T-helper 1 cell treated with Interleukin-12 subunit alpha and Interleukin-12 subunit beta and Interleukin-4 antibody, amounts not matched to agents 30 ng/mL and 1 ng/mL, for 36 hours (primary cell): ENCODE measurements at places on chromosomes 2 and 18. TPM values are rescaled to one million over a fixed set of nuclear protein-coding genes. Genes with fewer than 3 reads are reported as not detected.

The LINC00305 gene
- not detected in 2 replicates for total RNA-seq

The LIPG gene
- total RNA-seq: not detected in 2 replicates

The ALPP gene
- total RNA-seq: not detected in 2 replicates

The CPLX4 gene
- not detected in 2 replicates for total RNA-seq

The CERKL gene
- total RNA-seq: 0.07 TPM in 1 of 2 replicates, not detected in the other

The IL36A gene
- 0.32 and 0.49 TPM in 2 replicates for total RNA-seq

The ACMSD gene
- total RNA-seq: not detected in 2 replicates

The CAPN13 gene
- not detected in 2 replicates for total RNA-seq

The WNT6 gene
- not detected in 2 replicates for total RNA-seq

The TMEM178A gene
- total RNA-seq: not detected in 2 replicates

The ATP9B gene
- 27.7 and 31.7 TPM in 2 replicates for total RNA-seq

The ARHGAP28 gene
- total RNA-seq: not detected in 2 replicates

The SKOR2 gene
- total RNA-seq: not detected in 2 replicates

The UGT1A4 gene
- not detected in 2 replicates for total RNA-seq

The GRHL1 gene
- total RNA-seq: 1.1 and 1.8 TPM in 2 replicates

The SLC9A2 gene
- not detected in 2 replicates for total RNA-seq

The TUBB8B gene
- not detected in 2 replicates for total RNA-seq

The CFC1 gene
- total RNA-seq: not detected in 2 replicates

The ANKRD30B gene
- total RNA-seq: not detected in 2 replicates

The UPP2 gene
- 0.07 TPM in 1 of 2 replicates, not detected in the other for total RNA-seq

The NBAS gene
- total RNA-seq: 34.8 and 38.7 TPM in 2 replicates

The RAX gene
- total RNA-seq: not detected in 2 replicates

The CAB39 gene
- total RNA-seq: 255 and 256 TPM in 2 replicates

The CIDEA gene
- not detected in 2 replicates for total RNA-seq

The ANKRD62 gene
- total RNA-seq: not detected in 2 replicates

The ZNF396 gene
- total RNA-seq: 0.54 and 0.66 TPM in 2 replicates

The FMNL2 gene
- total RNA-seq: 1.6 and 2.0 TPM in 2 replicates

The DPYSL5 gene
- 0.05 and 0.10 TPM in 2 replicates for total RNA-seq

The MRPL33 gene
- total RNA-seq: 33.4 and 39.1 TPM in 2 replicates

The C2orf66 gene
- 1.2 and 1.8 TPM in 2 replicates for total RNA-seq

The MCFD2 gene
- total RNA-seq: 48.9 and 49.2 TPM in 2 replicates

The PREB gene
- total RNA-seq: 81.2 and 82.7 TPM in 2 replicates

The SLC11A1 gene
- 0.32 and 0.34 TPM in 2 replicates for total RNA-seq

The NETO1 gene
- not detected in 2 replicates for total RNA-seq

The TEX44 gene
- total RNA-seq: not detected in 2 replicates

The RNF152 gene
- 0.05 and 0.10 TPM in 2 replicates for total RNA-seq

The GPR75 gene
- 3.8 and 4.4 TPM in 2 replicates for total RNA-seq

The REG3A gene
- total RNA-seq: not detected in 2 replicates
